ENCODE measurements at places on chromosomes 12 and 14.

DNA sequence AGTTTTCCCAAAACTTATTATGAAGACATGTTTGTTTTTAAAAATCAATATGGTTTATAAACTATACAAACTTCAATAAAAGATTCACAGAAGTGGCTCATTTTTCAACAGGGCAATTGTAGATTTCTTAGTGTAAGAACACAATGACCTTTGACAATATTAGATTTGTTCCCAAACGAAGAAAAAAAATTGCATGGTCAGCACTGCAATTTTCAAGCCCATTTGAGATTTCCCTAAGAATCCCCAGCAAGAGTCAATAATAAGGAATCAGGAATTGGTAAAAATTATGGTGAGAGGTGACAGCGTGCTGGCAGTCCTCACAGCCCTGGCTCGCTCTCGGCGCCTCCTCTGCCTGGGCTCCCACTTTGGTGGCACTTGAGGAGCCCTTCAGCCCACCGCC lies 145.8 kb downstream of the DERA start:
- no peak for DNase-seq

DNA sequence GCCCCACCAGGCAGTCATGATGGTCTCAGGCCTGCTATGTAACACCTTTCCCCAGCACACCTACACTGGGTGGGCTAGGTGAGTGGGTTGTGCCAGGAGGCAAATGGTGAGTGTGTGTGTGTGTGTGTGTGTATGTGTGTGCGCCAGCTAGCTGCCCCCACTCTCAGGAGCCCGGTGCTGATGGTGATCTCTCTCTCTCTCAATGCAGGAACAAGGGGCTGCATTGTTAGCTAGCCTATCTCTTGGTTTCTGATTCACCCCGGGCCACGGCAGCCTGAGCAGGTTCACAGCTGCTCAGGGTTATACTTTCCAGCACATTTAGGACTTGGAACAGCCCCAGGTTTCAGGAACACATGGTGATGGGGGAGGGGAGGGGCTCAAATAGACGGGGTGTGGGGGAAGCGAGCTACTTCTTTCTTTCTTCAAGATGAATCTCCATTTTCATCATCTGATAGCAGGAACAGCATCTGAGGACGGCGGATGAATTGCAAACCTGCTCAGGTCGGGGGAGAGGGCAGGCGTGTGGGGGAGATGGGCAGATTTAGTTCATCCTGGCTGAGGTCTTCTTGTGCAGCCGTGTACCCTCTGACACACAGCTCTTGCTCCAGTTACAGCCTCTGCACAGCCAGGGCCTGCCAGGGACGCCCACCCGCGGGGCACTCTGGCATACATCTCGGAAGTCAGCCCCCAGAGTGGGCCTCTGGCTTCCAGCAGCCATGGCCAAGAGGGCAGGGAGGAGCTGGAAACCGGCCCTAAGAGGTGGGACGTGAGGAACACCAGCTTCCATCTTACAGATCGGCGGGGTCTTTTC lies 137.6 kb downstream of the ZFP36L1 start:
- no peak for DNase-seq

DNA sequence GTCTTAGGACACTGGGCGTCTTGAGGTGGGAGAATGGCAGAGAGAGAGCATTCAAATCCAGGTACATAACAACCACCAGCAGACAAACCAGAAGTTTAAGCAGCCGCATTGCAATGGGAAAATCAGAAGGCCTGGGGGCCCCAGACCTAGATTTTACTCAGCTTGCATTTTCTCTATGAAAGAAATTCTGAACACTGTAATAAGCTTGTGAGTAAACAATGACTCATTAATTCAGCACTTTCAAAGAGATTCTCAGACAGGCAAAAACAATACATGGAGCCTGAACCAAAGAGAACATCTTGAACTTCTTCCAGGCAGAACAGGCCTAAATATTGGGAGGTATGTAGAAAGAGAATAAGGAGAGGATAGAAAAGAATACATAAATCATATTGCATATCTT lies 69.8 kb upstream of the IFNG-AS1 start:
- DNase-seq, result no peak

- no peak for DNase-seq
Observed at GRCh38 chr12:71703206-71703605, 17.3 kb downstream of the TMEM19 start.

DNA sequence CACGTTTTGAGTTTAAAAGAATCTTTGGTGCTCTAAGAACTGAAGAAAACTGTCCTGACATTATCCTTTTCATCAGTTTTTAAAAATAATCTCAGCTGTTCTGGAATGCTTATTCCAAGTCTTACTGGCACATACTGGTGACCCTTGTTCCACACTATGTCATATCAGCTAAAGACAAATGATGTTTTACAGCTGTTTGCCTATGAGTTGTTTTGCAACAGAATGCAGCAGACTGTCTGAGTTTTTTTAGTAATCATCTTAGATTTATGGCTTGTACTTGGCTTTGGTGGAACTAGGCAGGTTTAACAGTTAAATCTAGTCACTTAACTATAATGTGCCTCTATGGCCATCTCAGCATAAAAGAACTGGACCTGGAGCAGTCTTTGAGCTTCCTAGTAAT lies 91.6 kb upstream of the GRIN2B start:
- DNase-seq, result no peak

- DNase-seq, result no peak
Observed at GRCh38 chr12:26572137-26572536, 260.9 kb downstream of the ITPR2 start.

DNA sequence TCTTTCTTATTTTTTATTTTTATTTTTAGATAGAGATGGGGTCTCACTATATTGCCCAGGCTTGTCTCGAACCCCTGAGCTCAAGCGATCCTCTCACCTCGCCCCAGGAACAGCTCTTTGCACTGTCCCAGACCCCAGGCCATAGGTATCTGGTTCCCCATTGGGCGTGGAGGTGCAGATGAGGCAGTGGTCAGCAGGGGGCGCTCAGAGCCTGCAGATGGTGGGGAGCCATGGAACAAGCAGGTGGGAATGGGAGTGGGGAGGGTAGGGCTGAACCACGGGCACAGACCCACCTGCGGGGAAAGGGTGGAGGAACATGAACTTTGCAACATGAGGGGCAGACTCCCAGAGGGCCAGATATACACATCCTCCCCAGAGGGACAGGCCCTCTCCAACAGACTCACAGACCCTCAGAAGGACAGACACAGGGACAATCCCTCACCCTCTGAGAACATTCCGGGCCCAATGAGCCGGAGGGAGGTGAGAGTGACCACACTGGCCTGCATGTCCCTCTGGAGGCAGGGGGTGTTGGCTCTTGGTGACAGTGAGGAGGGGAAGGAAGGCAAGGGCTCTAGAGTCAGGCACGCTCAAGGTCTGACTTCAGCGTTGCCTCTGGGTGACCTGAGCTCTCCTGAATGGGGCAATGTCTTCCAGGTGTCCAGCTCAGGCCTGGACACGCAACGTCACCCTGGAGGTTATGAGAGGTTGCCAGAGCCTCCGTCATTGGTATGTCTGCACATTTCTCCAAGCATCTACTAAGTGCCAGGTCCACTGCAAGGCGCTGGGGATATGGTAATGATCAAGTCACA lies 34.9 kb downstream of the KRT80 start:
- peak; percentile 80 for DNase-seq

DNA sequence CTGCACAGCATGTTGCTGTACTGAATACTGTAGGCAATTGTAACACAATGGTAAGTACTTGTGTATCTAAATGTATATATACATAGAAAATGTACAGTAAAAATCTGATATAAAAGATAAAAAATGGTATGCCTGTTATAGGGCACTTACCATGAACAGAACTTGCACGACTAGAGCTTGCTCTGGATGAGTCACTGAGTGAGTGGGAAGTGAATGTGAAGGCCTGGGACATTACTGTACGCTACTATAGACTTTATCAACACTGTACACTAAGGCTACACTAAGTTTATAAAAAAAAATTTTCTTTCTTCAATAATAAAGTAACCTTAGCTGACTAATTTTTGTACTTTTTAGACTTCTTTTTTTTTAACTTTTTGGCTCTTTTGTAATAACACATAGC lies 24.2 kb upstream of the NEDD1 start:
- no peak for DNase-seq

DNA sequence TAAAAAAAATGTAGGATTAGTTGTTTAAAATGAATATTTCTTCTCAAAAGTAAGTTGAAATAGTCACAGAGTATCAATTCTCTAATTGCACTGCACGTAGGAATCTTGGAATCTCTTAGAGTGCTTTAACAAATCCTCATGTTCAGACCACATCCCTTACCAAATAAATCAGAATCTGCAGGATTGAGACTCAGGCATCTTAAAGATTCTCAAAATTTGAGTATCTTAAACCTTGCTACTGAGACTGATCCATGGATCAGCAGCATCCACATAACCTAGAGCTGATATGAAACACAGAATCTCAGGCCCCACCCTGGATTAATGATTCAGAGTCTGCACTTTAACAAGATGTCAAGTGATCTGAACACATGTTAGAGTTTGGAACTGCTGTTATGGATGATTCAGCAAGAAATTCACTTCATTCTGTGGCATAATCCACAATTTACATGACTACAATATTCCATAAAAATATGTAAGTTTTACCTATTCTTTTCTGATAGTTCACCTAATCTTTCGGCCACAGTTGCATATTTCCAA lies 58.7 kb downstream of the ADAMTS20 start:
- no peak for DNase-seq

- DNase-seq, result no peak
Observed at GRCh38 chr14:99841436-99842071, 48.3 kb downstream of the EML1 start.

DNA sequence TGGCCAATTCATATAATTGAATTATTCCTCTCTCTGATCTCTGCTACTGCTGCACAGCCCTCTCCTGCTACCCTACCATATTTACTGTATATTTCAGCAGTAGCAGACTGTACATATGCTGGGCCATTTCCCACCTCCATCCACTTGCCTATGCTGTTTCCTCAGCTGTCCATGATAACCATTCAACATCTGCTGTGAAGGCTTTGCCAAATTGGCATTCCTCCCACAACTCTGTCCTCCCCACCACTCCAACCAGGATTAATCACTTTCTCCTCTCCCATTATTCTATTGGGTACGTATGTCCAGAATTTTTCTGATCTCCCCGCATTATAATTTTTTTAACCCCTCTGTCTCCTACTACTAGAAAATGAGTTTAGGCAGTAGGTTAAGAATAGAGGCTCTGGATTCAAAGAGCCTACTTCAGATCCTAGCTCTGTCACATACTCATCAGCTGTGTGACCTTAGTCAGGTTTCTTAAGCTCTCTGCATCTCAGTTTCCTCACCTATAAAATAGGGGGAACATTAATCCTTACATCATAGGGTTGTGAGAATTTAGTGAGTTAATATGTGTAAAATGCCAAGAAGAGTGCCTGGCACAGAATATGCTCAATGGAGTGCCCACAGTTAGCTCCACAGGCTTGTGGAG lies 123.3 kb downstream of the KICS2 start:
- no peak for DNase-seq

DNA sequence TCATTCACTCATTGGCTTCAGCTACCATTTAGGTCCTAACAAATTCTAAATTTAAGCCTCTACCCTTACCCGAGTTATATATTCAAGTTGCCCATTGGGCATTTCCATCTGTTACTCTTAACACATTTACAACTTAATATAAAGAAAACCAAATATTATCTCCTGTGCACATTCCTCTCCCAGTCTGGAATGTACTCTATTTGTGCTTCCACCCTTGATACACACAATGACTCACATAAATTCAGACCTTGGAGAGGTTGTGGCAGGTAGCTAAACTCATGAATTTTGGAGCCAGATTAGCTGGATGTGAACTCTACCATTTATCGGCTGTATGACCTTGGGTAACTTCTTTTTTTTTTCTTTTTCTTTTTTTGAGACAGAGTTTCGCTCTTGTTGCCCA lies 51.1 kb downstream of the BRMS1L start:
- DNase-seq, result no peak

DNA sequence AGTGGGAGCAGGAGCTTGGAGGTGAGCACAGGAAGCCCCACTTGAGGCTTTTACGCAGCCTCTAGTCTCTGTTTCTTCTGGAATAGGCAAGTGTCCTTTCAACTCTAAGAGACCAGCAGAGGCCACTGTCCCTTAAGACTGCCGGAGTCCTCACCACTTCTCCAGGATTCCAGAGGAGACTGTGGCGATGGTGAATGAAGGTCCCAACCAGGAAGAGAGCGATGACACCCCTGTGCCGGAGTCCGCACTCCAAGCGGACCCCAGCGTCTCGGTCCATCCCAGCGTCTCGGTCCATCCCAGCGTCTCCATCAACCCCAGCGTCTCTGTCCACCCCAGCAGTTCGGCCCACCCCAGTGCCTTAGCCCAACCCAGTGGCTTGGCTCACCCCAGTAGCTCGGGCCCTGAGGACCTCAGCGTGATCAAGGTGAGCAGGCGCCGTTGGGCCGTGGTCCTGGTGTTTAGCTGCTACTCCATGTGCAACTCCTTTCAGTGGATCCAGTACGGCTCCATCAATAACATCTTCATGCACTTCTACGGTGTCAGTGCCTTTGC lies 442 bp downstream of the FLVCR2 start:
- DNase-seq, result no peak

GRCh38 chr14:102902523-102903247 lies 19.8 kb upstream of the AMN start:
- no peak for DNase-seq

DNA sequence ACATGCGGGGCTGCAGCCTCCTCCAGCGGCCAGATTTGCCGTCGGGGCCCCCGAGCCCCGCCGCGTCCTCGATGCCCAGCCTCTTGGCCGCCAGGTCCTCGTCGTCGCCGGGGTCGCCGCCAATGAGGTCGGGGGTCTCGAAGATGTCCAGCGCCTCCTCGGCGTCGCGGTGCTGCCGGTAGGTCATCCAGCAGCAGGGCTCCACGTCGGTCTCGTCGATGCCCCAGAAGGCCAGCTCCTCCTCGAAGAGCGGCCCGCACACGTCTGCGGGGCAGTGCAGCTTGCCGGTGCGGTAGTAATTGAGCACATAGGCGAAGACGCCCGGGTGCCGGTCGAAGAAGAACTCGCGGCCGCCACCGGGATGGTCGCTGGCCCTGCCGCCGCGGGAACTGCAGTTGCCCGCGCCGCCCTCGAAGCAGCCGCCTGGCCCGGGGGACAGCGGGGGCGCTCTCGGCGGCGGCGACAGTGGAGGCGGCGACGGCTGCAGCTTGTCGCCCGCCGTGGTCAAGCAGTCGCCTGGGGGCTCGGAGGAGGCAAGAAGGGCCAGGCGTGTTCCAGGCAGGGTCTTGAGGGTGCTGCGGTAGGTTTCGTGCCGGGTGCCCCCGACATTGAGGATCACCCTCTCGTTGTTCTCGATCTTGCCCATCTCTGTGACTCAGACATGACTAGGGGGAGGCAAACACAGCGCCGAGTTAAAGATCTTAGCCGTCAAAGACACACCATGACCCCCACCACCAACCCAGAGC lies 2.1 kb downstream of the KCNC2 start:
- DNase-seq, result no peak

- DNase-seq, result peak; percentile 85
Observed at GRCh38 chr14:22791301-22791700, 23.9 kb downstream of the SLC7A7 start.

GRCh38 chr14:74618078-74618952 lies 6.3 kb upstream of the LTBP2 start:
- peak; percentile 95 for DNase-seq
